Thyroid gland (tissue), 4 donors: ENCODE measurements at places on chromosomes 2 and 18. TPM values are rescaled to one million over a fixed set of nuclear protein-coding genes. Genes with fewer than 3 reads are reported as not detected.

The KANSL1L gene
- total RNA-seq = 79.7 TPM

DNA sequence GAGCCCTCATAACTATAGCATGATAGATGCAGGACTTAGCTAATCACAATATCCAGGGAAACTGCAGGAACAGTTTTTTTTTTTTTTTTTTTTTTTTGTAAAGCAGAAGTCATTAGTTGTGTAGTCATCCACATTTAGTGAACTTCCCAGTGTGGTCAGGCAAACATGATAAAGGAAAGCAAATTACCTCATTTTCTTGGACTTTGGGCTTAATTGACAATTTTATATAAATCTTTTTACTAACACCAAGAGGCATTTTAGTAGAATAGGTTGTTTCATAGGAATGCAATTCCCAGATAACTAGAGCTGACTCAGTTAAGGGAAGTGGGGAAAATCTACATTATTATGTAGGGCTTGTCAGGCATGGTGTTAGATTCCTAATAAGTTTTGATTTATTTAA is 142.7 kb upstream of the GCFC2 start:
- no peak for DNase-seq

- DNase-seq = no peak
These were observed 28.5 kb upstream of the AQP4 start for GRCh38 chr18:26893996-26894395.

DNA sequence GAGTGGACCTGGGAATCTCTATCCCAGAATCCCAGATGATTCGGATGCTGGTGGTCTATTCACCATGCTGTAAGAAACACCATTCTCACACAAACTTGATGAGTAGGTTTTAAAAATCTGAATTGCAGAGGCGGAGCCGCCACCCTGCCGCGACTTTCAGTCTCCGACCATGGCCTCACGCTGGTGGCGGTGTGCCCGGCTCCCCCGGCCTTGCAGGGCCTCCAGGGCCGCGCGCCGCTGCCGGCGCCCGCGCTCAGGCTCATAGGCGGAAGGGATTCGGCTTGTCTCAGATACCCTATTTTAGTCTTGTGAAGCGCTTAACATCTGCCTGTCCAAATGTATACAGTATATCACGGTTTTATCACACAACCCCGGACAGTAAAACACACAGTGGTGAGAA is 2.6 kb upstream of the PPM1B start:
- no peak for DNase-seq

DNA sequence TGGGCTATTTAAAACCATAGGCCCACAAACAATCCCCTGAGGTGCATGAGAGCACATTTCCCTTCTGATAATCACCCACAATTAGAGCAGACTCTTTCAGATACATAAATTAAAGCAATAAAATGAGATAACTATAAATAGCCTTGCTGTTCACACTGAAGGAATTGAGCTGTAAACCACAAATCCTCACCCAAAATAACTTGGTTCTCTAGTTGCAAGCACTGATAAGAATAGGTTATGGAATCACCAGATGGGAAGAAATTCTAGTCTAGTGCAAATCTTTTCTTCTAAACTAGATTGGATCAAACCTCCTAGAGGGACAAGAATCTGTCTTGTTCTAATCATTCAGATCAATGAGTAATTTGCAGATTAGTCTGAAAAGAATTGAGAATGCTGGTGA is 64.6 kb downstream of the NAB1 start:
- no peak for DNase-seq

DNA sequence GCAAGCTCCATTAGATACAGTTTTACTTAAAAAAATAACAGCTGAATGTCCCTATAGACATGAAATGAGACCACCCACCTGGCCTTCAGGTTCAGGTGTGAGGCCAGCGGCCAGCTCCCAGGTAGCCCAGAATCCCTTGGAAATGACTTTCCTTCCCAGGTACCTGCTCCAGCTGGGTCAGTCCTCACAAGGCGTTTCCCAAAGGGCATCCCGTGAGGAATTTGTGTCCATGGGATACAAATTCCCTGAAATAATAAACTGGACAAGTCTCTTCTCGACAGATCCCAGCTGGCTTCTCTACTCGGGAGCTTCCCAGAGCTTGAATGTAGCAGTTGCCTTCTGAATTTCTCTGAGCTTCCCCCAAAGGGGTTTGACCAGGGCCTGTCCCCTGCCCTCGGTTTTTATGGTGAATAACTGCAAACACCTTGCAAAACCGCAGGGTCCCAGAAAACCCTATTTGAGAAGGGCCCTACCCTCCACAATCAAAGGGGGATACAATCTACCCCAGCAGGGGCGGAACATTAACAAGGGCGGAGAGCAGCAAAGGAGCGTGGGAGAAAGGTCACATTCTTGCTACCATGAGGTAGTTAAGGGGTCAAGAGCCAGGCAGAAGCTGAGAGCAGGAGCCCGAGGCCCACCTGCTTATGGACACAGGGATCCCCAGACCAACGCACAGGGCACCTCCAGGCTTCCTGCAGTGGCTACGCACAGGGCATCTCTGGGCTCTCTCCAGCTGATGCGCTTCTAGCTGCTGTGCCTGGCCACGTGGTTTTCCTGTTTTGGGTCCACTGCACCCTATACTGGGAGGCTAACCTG is 107.7 kb downstream of the HDAC4 start:
- no peak for DNase-seq

- no peak for DNase-seq
These were observed 222.9 kb downstream of the SNTG2 start for GRCh38 chr2:1173528-1173927.
